ENCODE measurements at places on chromosomes 7 and 10.

- DNase-seq, result no peak
These were observed 144.1 kb downstream of the EMX2 start for GRCh38 chr10:117686606-117687005.

DNA sequence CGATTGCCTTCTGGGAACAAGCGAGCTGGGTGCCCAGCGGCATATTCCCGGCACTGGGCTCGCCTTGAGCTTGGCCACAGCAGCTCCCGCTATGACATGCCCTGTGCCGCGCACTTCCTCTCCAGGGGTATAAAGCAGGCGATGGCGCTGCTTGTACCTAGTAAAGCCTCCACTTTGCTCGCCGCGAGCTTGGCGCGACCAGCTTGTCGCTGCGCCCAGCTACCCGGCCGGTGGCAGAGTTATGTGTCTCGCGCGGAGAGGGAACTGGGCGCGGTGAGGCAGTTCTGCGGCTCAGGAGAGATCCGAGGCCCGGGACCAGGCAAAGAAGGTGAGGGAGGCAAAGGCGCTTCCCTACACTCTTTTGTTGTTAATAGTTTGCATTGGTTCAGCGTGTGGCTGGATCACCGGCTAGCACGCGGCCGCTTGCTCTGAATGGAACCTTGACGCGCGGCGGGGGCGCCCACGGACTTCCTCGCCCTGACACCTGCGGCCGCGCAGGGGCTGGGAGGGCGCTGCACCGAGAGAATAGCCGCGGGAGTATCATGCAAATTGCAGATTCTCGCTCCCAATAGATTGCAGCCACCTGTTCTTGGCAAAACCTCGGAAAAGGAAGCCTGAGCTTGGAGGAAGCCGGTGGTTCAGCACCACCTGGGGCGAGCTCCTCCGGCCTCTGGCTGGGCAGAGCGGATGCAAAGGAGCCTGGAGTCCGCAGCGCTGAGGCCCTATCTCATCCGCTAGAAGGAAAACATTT is 3.0 kb upstream of the BUB3 start:
- peak; percentile 53 for DNase-seq

DNA sequence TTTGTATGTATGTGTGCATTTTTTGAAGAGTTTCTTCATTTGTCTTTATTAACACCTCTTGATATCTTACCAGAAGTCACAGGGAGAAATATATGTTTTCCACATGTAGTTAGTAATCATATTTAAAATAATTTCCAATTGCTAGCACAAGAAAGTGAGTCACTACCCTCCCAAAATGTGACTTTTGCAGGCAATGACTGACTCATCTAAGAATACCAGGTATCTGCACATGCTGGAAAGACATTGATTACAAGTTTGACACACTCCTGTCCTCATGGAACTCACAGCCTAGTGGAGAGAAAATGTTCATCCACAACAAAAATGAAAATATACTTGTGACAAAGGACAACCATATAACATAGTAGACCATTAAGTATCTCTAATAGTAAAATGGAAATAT is 82.9 kb downstream of the SEMA3D start:
- DNase-seq, result no peak

DNA sequence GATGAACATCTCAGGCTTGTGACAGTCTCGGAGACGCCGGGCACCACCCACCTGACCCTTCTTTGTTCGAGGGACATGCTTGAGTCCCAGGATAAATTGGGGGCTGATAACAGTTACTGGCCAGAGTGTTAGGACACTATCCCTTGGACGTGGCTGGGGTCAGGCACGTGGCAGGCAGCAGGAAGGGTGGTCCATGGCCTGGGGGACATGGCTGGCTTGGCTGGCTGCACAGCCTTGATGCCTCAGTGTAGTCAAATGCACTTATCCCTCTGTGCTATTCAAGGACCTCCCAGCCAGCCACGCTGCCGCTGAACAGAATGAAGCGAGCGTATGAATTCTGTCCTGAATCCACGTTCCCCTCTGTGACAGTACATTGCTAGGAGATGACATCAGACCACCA is 662.0 kb upstream of the FOXK1 start:
- no peak for DNase-seq

DNA sequence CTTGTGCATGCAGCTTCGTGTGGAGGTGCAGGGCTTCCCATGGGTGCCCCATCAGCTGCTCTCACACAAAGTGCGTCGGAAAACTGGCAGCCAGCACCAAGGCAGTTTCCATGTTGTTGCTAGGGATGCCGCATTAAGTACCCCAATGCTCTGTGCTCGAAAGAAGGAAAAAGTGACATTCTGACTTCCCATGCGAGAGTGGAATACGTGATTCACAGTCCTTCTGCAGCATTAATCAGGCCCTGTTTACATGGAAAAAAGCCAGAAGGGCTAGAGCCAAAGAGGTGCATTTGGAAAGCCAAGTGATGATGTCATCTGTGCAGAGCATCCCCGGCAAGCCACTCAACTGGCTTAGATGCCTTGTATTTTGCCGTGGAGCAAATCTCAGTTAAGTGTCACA is 258.3 kb downstream of the GATA3 start:
- DNase-seq, result no peak

DNA sequence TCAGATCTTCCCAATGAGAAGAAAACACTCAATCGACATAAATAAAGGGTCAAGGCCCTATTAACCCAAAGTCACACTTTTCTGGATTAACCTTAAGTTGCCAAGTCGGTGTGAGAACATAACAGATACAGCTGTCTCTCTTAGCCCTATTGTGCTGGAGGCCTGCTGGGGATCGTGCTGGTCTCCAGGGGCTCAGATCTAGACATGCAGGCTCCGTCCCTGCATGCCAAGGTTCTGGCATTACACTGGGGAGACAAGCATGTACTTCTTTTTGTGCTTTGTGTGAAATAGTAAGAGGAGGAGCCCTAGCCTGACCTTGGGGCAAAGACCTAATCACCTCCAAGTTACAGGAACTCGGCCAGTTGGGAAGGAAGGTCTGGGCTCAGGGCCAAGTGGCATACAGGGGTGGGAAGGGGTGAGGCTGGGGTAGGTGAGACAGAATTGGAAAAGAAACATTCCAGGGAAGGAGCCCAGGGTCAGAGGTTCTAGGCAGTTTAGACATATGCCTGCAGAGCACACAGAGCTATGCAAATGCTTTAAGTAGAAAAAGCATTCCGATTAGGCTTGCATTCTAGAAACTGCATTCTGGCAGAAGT is 216.4 kb downstream of the HECW1 start:
- no peak for DNase-seq

DNA sequence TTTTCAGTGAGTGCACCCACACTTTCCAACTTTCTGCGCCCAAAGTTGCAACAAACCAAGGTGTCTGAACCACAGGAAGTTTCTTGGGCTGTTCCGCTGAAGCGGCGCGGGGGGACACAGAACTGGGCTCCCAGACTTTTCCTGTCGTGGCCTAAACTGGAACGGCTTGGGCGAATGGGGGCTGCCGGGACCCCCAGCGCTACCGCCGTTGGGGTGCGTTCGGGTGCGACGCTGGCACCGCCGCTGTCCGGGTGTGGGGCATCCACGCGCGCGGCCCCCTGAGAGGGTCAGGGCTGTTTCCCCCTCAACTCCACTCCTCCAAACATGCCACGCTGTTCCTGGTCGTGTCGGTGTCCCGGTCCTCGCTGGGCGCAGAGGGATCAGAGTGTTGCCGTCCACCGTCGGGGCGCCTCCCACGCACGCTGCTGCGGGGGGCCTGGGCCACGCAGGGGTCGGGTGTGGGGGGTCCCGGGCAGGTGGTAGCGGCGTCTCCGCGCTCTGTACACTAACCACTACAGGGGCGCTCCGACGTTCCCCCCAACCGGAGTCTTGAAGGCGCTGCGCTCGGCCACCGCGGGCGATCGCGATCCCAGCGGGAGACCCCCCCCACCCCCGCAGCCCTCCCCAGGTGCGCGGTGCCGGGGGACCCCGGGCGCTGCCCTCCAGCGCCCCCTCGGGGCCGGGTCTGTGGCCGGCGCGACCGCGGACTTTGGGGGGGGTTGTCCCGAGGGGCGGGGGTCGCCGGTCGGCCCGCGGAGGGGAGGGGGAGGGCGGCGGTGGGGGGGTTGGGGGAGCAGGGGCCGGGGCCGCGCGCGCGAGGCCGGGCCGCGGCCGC is 2.2 kb upstream of the CUX1 start:
- DNase-seq, result peak; percentile 61

DNA sequence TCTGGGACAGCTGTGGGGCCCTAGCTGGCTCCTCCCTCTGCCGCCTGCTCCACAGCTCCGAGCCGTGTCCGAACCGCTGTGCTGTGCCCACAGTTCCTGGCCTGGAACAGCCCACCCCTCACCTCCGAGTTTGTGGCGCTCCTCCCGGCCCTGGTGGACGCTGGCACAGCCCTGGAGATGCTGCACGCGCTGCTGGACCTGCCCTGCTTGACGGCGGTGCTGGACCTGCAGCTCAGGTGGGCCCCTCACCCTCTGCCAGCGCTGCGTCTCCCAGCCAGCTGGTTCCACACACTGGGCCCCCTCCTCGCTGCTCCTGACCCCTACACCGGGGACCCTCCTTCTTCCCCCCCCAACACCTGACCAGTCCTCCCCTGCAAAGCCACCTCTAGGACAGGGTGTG is 12.1 kb downstream of the AP5Z1 start:
- DNase-seq, result no peak

- DNase-seq, result no peak
These were observed 13.2 kb upstream of the FRMPD2 start for GRCh38 chr10:48287417-48288391.

All from Peyer's patch (tissue), 4 donors.